ENCODE measurements at places on chromosomes 12 and 14.

DNA sequence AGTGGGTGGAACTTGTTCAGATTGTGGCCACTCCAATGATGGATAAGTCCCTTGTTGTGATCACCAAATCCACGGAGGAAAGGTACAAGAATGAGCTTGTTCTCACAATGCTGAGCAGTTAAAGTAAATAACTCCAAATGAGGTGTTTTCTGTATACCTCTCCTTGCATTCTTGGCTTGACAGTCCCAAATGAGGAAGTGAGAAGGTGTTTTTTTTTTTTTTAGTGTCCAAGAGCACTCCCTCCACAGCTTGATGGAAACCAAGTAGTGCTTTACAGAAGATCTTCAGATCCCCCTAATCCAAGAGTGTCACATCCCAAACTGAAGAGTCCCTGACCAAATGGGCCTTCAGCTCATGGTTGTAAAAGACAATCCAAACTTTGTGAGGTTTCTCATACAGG lies 153.6 kb downstream of the ATP23 start:
- no peak for DNase-seq

GRCh38 chr12:30993766-30994165 lies 67.2 kb downstream of the TSPAN11 start:
- DNase-seq = no peak

- DNase-seq = no peak
These were observed 5.9 kb upstream of the CRIP2 start for GRCh38 chr14:105468621-105469241.

- DNase-seq = no peak
These were observed 48.6 kb upstream of the PRMT8 start for GRCh38 chr12:3442397-3442796.

GRCh38 chr12:7113389-7113871 lies 4.4 kb upstream of the C1RL start:
- no peak for DNase-seq

GRCh38 chr14:50979941-50980850 lies 35.9 kb upstream of the PYGL start:
- no peak for DNase-seq

- no peak for DNase-seq
These were observed 565.8 kb upstream of the ATP2B1 start for GRCh38 chr12:90274407-90274806.
